Fibroblast of mammary gland (primary cell): ENCODE measurements at places on chromosomes 2 and 18.

- DNase-seq = no peak
Observed at GRCh38 chr2:158413581-158413980, 43.0 kb downstream of the CCDC148 start.

- no peak for DNase-seq
Observed at GRCh38 chr2:235010117-235010714, 58.4 kb downstream of the SH3BP4 start.

GRCh38 chr2:10079266-10079869 is 843 bp downstream of the CYS1 start:
- peak; percentile 67 for DNase-seq

DNA sequence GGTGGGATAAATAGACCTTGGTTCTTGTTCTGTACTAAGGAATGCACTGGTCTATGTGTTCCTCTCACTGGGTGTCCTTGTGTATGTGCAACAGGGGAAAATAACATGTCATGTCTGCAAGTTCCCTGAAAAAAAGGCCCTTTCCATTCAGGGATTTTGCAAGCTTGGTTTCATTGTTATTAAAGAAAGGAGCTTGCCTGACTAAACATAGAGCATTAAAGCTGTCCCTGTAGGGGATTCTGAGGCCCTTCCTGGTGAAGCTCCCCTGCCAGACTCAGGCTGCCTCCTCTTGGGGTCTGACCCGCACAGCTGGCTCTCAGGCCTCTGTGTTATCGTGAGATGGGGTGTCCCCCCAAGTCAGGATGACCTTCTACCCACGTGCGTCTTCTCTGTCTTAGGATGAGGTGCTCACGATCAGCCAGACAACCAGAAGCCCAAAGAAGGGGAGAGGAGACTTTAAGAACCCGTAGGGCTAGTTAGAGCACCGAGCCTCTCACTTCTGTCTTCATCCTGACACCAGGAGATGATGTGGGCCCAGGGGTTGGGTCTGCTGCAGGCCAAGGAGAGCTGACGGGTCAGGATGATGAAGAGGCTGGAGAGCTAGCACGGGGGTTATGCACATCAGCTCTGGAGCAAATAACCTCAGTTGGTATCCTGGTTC is 21.2 kb downstream of the CAPG start:
- DNase-seq = no peak

DNA sequence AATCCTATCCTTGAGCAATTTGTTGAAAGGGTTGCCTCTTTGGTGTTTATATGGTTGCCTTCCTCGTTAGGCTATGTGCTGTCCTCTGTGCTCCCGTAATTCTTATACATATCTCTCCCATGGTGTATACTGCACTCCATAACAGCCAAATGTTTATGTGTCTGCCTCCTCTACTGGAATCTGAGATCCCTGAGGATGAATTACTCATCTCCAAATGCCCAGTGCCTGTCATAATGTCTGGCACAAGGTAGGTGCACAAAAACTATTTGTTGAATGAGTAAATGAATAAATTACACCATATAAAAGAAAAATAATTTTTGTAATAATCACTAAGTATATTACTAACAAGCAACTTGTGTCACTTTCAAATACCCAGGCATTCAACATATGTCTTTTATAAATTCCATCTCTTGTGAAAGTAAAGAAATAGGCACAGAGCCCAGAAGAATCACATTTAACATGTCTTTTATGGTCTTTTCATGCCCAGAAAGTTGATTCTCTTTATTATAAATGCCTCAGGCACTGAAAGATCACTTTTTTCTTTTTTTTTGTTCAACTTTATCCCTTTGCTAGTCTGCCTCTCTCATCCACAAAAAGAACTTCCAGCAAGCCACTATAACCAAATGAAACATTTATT is 164.9 kb downstream of the CCDC148 start:
- DNase-seq = no peak

GRCh38 chr2:55824551-55825096 is 99.0 kb downstream of the EFEMP1 start:
- no peak for DNase-seq

DNA sequence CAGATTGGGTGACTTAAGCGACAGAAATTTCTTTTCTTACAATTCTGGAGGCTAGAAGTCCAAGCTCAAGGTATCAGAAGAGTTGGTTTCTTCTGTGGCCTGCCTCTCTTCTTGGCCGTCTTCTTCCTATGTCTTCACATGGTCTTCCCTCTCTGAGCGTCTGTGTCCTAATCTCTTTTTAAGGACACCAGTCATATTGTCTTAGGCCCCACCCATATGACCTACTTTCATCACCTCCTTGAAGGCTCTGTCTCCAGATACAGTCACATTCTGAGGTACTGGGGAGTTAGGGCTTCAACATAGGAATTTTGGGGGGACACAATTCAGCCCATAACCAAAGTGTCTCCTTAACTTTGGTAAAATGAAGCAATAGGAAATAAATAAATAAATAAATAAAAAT is 110.9 kb upstream of the EPC2 start:
- no peak for DNase-seq
